ENCODE measurements at places on chromosomes 16 and 17.

DNA sequence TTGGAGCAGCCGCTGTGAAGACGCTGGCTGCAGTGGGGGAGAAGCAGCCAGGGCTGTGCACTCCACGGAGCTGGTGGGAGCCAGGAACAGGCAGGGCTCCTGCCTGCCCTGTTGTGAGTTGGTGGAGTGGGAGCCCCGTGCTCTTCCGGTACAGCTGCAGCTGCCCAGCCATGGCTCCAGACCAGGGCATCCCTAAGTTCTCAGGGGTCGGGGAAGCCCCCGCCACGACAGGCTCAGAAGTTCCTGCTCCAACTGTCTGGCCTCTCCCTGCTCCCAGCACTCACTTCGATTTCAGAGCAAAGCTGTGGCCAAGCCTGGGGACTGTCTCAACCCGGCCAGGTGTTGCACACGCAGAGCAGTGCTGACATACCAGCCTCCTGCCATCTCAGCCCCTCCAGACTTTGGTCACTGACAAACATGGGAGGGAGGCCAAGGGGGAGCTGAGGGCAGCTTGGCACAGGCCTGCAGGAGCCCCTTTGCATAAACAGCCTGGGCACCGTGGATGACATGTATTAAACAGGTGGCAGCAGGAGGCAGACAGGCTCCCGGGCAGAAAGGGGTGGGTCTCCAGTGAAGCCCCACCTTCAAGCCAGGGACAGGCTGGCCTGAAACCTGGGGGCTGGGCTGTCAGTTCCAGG, 13.9 kb upstream of the KDM8 start:
- DNase-seq: no peak

GRCh38 chr16:56815721-56816120, 49.3 kb upstream of the SLC12A3 start:
- no peak for DNase-seq

- no peak for DNase-seq
Measured at GRCh38 chr16:11437069-11437468, 91.8 kb downstream of the RMI2 start.

DNA sequence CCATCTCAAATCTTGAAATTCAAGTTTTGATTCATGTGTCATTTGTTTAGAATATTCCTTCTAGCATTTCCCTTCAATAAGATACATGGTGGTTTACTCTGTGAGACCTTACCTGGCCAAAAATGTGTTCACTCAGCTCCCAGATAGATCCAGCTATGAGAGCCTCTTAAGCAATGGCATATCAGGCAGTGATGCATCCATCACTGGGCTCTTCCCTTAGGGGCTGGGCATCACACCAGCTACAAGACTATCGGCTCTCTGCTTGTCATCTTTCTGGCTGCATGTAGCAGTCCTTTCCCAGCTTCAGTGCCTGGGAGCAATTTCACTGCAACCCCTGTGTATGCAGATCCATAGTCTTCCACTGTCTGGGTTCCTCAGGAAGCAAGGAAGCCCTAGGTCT, 40.6 kb downstream of the GOSR1 start:
- DNase-seq: no peak

DNA sequence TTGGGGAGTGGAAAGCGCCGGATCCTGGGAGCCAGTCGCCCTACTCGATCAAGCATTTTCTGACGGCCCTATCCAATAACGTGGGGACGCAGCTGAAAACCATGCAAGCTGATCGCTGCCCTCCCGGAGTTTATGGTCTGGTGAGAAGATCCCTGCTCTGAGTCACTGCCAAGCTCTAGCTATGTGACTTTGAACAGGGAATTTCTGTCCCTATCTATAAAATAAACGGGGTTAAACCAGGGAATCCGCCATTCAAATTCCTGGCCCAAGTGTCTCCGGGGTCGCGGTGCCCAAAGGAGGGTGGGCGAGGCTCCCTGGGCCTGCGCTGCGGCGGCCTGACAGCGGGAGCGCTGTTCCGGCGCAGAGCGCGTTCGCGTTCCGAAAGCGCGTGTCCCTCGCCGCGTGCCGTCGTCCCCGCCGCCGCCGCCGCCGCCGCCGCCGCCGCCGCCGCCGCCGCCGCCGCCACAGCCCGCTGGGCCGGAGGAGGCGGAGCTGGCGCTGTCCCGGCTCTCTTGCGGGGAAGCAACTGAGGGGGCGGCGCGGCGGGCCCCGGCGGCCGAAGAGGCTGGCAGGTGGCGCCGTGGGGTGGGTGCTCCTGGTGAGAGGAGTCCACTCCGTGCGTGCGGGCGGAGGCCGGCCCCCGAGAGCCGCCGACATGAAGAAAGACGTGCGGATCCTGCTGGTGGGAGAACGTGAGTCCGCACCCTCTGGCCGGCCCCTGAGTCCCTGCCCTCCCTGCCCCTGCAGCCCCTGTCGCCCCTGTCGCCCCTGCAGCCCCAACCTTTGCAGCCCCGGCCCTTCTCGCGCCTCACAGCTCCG, at the start of gene RHOT1:
TSS of gene RHOT1 (plus strand) at position 465 of the 819 bp plus-strand sequence. CDS start at position 656, 191 bp downstream.
- peak; percentile 69 for DNase-seq
